ENCODE measurements at places on chromosomes 7 and 10. TPM values are rescaled to one million over a fixed set of nuclear protein-coding genes. Genes with fewer than 3 reads are reported as not detected.

DNA sequence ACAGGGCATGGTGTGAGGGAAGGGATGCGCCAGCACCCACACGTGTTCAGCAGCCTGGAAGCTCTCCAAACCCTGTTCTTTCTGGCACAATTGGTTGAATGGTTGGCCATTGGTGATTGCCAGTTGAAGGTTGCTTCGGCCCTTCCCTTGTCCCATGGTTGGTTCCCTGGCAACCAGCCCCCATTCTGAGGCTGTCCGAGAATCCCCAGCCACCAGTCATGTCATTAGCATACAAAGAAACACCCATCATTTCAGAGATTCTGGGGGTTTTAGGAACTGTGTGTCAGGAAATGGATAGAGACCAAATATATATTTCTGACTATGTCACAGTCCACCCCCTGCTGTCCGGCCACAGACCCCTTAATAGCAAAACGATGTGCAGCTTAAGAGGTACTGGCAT, 21.8 kb downstream of the FKBP6 start:
- peaks cover 4% of the 10 kb centered on the region for H3K36me3 ChIP-seq
- no peak overlapping the region for H3K27ac ChIP-seq
- peaks cover 12% of the 10 kb centered on the region for H3K27me3 ChIP-seq
- no peak for DNase-seq
- no peak overlapping the region for H3K4me3 ChIP-seq

The EPO gene
- not detected for total RNA-seq

The WDR86 gene
- total RNA-seq = not detected

The GIMAP8 gene
- not detected for total RNA-seq

DNA sequence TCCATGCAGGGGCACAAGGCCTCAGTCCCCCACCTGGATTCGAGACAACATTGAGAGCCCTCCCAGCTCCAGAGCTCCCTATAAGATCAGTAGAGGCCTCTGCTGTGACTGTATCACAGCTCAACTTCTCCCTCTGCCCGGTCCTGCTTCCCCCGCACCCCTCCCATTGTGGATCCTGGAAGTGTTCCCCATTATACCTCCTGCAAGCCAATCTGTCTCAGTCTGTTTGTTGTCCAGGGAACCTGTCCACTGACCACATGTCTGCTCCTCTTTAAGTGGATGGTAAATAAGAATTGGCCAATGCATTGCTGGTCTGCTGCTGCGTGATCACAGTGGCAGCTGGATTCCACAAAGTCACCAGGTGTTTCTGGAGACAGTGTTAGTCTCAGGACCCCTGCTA, 259.7 kb upstream of the HABP2 start:
- no peak overlapping the region for H3K27ac ChIP-seq
- H3K4me3 ChIP-seq = no peak overlapping the region

The SDK1 gene
- total RNA-seq = 1.5 TPM

The AKR1C3 gene
- total RNA-seq = 22.9 TPM

The SLC16A12 gene
- total RNA-seq = 0.09 TPM

DNA sequence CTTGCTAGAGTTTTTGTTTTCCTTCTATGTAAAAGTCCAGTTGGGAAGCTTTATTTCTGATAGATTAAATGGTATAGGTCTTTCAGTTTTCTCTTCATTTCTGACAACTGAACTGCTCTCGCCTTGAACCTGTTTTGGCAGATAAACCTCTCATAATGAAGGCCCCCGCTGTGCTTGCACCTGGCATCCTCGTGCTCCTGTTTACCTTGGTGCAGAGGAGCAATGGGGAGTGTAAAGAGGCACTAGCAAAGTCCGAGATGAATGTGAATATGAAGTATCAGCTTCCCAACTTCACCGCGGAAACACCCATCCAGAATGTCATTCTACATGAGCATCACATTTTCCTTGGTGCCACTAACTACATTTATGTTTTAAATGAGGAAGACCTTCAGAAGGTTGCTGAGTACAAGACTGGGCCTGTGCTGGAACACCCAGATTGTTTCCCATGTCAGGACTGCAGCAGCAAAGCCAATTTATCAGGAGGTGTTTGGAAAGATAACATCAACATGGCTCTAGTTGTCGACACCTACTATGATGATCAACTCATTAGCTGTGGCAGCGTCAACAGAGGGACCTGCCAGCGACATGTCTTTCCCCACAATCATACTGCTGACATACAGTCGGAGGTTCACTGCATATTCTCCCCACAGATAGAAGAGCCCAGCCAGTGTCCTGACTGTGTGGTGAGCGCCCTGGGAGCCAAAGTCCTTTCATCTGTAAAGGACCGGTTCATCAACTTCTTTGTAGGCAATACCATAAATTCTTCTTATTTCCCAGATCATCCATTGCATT, 27.1 kb downstream of the MET start:
- peaks cover 50% of the 10 kb centered on the region for H3K36me3 ChIP-seq
- no peak overlapping the region for H3K27ac ChIP-seq
- no peaks in the 10 kb centered on the region for H3K27me3 ChIP-seq
- H3K4me1 ChIP-seq = peaks cover 20% of the 10 kb centered on the region

The SEMA3E gene
- total RNA-seq = 0.51 TPM

DNA sequence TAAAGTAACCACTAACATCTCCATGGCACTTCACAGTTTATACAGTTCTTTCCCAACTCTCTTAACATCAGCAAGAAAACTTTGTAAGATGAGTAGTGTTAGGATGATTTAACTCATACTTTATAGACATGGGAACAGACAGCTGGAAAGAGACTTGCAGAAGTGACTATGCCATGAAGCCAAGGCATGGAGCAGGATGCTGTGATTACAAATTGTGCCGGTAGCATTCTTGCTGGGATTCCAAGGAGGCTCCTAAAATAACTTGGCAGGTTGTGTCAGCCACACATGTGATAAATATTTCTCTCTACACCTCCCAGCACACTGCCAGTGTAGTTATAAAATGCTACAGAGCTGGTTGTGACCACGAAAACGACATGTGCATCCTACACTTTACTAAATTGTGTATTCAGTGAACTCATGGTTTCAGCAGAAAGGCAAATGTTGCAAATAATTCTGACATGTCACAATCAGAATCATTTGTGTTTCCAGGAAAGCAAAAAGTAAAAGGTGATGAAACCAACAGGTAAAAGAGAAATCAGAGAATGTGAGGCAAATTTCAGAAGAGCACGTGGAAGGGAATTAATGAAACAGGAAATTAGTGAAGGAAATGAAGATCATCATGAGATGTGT, 5.6 kb upstream of the CYP3A4 start:
- H3K4me3 ChIP-seq = no peak overlapping the region
- H3K27me3 ChIP-seq = no peaks in the 10 kb centered on the region
- H3K4me1 ChIP-seq = peaks cover 22% of the 10 kb centered on the region
- DNase-seq = no peak

- no peaks in the 10 kb centered on the region for H3K27me3 ChIP-seq
- H3K27ac ChIP-seq = no peak overlapping the region
- H3K36me3 ChIP-seq = no peaks in the 10 kb centered on the region
These were observed 5.2 kb downstream of the ADAP1 start for GRCh38 chr7:949021-949934.

- H3K27me3 ChIP-seq = no peaks in the 10 kb centered on the region
- peaks cover 11% of the 10 kb centered on the region for H3K36me3 ChIP-seq
- peak; percentile 96 for DNase-seq
- H3K4me1 ChIP-seq = peaks cover 18% of the 10 kb centered on the region
- peak overlapping the region; percentile 55 for H3K4me3 ChIP-seq
- peak overlapping the region; percentile 90 for H3K27ac ChIP-seq
These were observed 829 bp upstream of the RPA3 start for GRCh38 chr7:7719236-7719635.

Measured in MCF 10A (cell line).